ENCODE measurements at places on chromosomes 7 and 10. TPM values are rescaled to one million over a fixed set of nuclear protein-coding genes. Genes with fewer than 3 reads are reported as not detected.

DNA sequence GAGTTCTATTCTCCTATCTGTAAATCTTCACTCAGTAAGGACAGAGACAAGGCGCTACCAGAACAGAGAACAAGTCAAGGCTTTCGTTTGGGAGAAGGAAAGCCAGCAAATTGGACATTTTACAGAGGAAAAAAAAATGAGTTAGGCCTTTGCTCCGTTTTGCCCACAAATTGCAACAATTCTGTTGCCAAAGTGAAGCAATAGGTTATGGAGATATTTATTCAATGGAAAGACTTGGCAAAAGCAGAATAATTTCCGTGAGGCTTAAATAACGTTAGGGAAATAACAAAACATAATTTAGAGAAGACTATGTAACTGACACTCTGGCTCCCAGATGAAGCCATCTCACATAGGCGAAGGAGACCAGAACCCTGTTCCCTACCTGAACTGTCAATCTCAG is 67.5 kb downstream of the MKX start:
- H3K36me3 ChIP-seq, result no peaks in the 10 kb centered on the region
- H3K27me3 ChIP-seq, result no peaks in the 10 kb centered on the region
- H3K4me3 ChIP-seq, result no peak overlapping the region
- no peak overlapping the region for H3K27ac ChIP-seq
- no peak for DNase-seq

- H3K4me1 ChIP-seq, result no peaks in the 10 kb centered on the region
- no peaks in the 10 kb centered on the region for H3K36me3 ChIP-seq
- no peak overlapping the region for H3K27ac ChIP-seq
- DNase-seq, result no peak
- no peak overlapping the region for H3K4me3 ChIP-seq
- no peaks in the 10 kb centered on the region for H3K27me3 ChIP-seq
These were observed 6.5 kb downstream of the BTBD16 start for GRCh38 chr10:122277526-122278136.

- DNase-seq, result no peak
- H3K4me3 ChIP-seq, result no peak overlapping the region
- H3K27ac ChIP-seq, result peak overlapping the region; percentile 3
- H3K27me3 ChIP-seq, result no peaks in the 10 kb centered on the region
- H3K4me1 ChIP-seq, result peaks cover 20% of the 10 kb centered on the region
These were observed 37.2 kb upstream of the CDH23 start for GRCh38 chr10:71359364-71360046.

DNA sequence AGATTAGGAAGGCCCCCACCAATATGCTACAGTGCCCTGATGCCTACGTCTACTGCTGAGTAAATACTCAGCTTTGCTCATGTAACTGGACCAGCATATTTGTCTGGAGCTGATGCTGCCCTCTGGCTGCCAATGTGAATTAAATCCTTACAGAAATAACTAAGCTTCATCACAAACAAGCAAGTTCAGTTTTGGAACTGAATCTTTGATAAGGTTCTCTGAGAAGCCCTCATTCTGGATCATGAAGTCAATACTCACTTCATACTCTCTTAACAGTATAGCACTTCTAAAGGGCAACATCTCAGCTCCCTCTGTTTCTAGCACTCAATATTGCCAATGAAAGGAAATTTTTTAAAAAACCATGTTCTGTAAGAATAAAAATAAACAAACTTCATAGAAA is 246.7 kb downstream of the ETV1 start:
- no peak overlapping the region for H3K27ac ChIP-seq
- no peaks in the 10 kb centered on the region for H3K36me3 ChIP-seq
- no peaks in the 10 kb centered on the region for H3K4me1 ChIP-seq
- no peak overlapping the region for H3K4me3 ChIP-seq
- DNase-seq, result peak; percentile 15
- peaks cover 2% of the 10 kb centered on the region for H3K27me3 ChIP-seq

- H3K36me3 ChIP-seq, result no peaks in the 10 kb centered on the region
- peaks cover 3% of the 10 kb centered on the region for H3K27me3 ChIP-seq
- DNase-seq, result no peak
- H3K4me3 ChIP-seq, result no peak overlapping the region
- H3K27ac ChIP-seq, result no peak overlapping the region
- H3K4me1 ChIP-seq, result peaks cover 4% of the 10 kb centered on the region
These were observed 78.0 kb upstream of the ANKRD1 start for GRCh38 chr10:90998733-90999511.

GRCh38 chr7:45892407-45893035 is 4.2 kb downstream of the IGFBP1 start:
- H3K4me3 ChIP-seq, result no peak overlapping the region
- no peak for DNase-seq
- H3K36me3 ChIP-seq, result no peaks in the 10 kb centered on the region
- H3K27me3 ChIP-seq, result peaks cover 12% of the 10 kb centered on the region
- no peaks in the 10 kb centered on the region for H3K4me1 ChIP-seq
- H3K27ac ChIP-seq, result no peak overlapping the region

MINDY4 gene
- 1.7 TPM for total RNA-seq

SFXN4 gene
- total RNA-seq, result 5.5 TPM

CFAP58 gene
- total RNA-seq, result 0.11 TPM

AZGP1 gene
- total RNA-seq, result not detected

GPR158 gene
- not detected for total RNA-seq

UFSP1 gene
- 1.9 TPM for total RNA-seq

MRLN gene
- not detected for total RNA-seq
